ENCODE measurements at places on chromosomes 5 and 9.

- no peak for DNase-seq
These were observed 531.3 kb downstream of the NTRK2 start for GRCh38 chr9:85200726-85201404.

GRCh38 chr9:121820286-121821005 is 169.0 kb downstream of the DAB2IP start:
- no peak for DNase-seq

DNA sequence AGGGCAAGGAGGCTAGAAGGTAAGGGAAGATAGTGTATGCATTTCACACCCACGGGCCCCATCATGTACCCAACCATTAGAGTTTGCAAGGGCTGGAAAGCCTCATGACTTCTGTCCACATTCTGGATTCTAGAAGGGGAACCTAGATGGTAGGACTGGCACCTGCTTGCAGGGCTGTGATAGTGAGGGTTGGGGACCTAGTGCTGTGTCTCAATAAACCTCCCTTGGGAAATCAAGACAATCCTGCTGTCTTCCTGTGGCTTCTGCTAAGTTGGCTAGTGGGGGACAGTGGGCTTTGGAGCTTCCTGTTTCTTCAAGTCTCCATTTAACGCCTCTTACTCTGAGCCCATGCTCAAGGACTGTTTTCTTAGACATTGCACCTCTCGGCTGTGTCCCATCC is 43.6 kb upstream of the SYNPO start:
- no peak for DNase-seq

DNA sequence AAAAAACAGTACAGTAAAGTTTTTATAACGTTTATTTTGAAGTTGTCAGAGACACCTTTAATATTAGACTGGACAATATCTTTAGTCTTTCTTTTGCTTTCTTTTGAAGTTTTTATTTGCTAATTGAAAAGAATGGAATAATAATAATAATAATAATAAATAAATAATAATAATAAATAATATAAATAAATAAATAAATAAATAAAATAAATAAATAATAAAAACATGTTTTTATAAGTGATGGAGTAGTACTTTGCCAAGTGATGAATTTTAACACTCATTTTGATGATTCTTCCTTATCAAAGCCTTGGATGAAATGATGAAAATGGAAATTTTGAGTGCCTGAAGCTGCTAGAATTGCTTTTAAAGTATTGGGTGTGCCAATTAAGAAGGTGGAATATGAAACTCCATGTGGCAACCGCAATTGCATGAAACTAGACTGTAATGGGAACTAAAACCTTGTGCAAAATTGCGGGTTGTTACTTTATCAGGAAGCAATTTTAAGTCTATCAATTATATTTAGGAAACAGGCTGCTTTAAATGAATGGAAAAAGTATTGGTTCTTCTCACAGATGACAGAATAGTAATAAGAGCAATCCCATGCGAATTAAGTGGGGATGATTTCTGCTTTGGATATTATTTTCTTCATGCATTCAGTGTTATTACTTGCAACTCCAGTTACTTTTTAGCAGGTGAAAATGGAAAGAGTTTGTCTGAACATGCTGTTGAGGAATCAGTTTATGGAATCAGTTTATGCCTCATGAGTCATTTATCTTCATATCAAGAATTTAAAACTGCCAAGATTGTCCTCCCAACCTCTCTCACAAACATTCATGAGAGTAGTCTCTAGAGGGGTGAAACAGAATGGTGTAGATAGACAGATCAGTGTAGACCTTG is 4.6 kb downstream of the ANXA1 start:
- DNase-seq, result no peak

- no peak for DNase-seq
These were observed 224.1 kb upstream of the RIOK2 start for GRCh38 chr5:97406946-97407676.

GRCh38 chr9:13431692-13432091 is 152.2 kb upstream of the MPDZ start:
- no peak for DNase-seq

- DNase-seq, result no peak
These were observed 887 bp downstream of the GDA start for GRCh38 chr9:72150127-72150526.
